ENCODE measurements at places on chromosomes 3 and 15.
A peak's percentile ranks its signal among the peaks of the same experiment; 100 is the strongest.

DNA sequence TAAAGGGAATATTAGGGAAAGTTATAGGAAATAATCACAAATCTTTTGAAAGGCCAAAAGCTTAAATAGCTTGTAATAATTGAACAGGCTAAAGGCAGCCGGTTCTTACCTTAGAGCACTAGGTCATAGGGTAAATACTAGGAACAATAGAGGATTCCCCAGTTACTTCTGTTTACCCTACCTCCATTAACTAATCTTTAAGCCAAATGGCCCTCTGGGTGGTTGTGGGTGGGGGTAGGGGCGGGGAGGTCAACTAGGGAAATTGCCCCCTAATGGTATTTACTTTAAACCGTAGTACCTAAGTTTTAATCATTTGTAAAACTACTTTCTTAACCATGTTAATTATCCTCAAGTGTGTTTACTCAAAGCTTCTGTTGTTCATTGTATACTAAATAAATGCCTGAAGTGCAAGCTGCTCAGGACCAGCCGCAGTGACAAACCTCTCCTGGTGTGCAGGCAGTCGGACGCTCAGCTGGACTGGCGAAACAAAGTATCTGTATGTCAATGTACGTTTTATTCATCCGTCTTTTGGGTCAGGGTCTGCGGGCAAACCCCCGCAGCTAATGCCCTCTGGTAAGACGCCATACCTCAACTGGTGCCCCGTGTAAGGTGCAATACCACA is 18.9 kb downstream of the MAGEL2 start:
- no peak for DNase-seq

DNA sequence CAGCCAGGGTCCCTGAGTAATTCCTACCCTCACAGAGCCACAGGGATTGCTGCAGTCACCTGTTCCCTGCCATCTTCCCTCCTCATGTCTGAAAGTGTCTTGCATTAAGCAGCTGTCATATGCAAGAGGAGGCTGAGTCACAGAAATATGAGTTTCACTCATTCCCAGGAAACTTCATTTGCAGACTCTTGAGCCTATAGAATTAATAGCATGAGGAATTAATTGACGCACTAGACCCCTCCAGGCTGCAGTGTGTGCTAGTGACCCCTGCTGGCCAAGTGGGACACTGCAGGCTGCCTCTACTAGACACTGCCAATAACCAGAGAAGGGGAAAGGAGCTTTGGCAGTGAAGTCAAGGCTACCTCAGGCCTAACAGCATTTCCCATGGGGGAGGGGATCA is 50.6 kb upstream of the SLC6A1 start:
- no peak for DNase-seq

DNA sequence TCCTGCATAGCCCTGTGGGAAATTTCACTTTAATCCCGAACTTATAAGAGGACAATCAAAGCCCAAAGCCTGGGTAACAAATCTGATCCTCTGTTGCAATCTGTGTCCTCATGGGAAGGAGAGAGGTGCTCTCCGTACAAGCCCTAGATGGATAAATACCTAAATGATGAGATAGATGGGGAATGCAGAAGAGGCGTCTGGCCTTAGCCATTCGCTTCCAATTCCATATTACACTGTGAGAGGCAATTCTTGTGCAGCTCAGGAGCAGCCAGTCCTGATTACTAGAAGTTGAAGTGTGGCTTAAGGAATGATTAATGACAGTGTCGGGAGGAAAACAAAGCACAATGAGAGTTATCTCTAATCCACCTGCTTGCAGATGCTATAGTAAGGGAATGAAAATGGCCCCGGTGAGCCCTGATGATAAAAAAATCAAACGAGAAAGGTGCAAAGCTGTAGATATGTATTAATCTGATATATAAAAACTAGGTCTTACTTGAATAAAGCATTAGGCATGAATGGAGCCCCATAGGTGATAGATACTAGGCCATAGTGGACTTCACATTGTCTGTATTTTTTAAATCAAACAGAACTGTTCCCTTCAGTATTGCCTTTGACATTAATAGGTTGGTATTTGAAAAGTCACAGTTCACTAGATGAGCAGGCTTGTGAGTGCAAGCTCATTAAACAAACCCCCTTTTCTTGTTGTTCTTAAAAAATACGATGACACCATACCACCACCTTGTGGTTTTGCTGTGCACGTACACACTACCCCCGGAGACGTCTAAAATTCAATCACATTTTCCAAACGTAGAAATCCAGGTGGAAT is 54.2 kb upstream of the TMCO5A start:
- no peak for DNase-seq

- no peak for DNase-seq
These were observed 29.2 kb downstream of the RLBP1 start for GRCh38 chr15:89192136-89192535.

GRCh38 chr3:140733623-140734022 is 55.8 kb downstream of the TRIM42 start:
- DNase-seq = no peak

GRCh38 chr3:1847571-1847970 is 251.1 kb upstream of the CNTN4 start:
- DNase-seq = no peak

DNA sequence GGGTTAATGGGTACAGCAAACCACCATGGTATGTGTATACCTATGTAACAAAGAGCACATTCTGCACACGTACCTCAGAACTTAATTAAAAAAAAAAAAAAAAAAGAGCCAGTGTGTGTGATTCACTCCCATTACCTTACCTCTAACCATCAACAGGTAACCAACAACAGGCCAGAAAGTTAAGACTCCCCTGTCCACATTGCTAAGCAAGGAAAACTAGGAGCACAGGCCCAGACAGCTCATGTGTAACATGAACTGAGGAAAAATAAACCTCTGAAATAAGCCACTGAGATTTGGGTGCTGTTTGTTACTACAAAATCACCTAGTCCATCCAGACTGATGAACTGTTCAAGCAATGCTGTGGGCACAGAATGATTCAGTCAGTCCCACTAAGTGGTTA is 6.0 kb downstream of the KATNBL1 start:
- no peak for DNase-seq

- no peak for DNase-seq
These were observed 18.4 kb downstream of the RFT1 start for GRCh38 chr3:53111822-53112221.

DNA sequence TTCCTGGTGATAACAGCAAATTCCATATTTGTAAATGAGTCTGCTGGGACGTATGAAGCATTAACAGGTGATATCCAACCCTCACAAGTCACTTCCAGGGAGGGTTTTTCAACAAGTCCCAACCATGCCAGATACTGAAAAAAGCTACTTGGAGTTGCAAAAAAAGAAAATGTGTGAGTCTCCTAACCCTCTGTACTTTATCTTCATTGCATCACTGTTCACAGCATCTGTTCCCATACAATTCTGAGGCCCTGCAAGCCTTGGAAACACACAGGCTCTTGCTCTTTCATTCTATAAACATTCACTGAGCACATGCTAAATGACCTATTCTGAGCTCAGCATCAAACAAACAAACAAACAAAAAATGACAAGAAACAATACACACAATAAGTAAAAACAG is 120.8 kb downstream of the RFTN1 start:
- no peak for DNase-seq

GRCh38 chr3:138367911-138368310 is 19.5 kb downstream of the MRAS start:
- DNase-seq = no peak

DNA sequence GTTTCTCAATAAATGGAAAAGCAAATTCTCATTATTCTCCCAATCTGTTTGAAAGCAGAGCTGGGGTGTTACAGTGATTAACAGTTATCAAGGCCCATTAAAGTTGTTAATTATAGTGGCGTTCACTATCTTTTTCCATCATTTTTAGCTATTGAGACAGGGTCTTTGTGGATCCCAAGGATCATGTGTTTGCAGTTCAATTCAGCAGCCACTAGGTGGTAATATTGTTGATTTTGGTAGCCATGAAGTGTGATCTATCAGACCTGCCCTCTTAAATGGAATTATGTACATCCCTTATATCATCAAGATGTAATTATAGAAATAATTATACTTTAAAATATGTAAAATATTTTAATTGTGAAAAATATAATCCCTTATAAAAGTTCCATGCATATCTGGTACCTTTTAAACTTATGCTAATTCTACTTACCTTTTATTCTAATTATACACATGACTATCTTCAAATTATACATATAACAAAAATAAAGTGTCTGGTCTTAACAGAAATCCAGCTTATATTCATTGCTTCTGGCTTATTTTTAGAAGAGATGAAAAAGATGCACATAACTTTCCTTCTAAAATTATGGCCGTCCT is 126.4 kb downstream of the GREM1 start:
- DNase-seq = no peak

DNA sequence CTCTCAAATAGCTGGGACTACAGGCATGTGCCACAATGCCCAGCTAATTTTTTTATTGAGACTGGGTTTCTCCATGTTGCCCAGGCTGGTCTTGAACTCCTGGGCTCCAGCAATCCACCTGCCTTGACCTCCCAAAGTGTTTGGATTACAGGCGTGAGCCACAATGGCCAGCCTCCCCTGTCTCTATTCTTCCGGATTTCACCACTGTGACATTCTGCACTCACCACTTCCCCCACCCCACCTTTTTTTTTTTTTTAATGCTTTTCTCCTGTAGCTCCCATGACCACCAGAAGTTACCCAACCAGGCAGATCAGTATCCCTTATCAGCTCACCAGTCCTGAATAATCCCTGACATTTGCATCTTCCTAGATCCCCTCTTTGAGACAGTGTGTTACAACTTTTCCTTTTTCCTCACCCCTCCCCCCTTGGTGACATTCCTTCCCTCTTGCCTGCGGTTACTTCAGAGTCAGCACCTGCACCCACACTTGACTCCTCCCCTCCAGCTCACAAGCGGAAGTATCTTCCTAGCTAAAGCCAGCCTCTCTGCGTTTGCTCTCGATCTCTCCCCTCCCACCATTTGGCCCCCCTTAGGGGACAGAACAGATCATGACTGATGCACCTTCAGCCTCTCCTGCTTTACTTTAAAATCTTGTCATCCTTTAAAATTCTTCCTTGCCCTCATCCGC is 13.5 kb upstream of the ZNF592 start:
- DNase-seq = peak; percentile 61

DNA sequence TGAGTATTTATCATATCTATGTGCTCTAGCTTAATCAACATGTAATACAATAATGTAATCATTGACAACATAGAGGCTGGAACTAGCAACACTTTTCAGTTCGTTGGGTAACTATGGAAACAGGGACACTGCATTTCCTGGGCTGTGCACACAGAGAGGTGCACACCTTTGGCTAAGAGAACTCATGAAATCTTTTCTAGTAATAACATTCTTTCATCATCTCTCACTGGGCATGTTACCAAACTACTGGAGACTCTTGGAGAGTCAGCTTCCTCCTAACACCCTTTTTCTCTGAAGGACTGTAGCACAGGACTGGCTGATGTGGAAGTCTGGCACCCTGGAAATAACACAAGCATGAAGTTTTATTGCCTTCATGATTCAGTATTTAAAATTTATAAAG is 135.6 kb downstream of the KCNMB2 start:
- no peak for DNase-seq

DNA sequence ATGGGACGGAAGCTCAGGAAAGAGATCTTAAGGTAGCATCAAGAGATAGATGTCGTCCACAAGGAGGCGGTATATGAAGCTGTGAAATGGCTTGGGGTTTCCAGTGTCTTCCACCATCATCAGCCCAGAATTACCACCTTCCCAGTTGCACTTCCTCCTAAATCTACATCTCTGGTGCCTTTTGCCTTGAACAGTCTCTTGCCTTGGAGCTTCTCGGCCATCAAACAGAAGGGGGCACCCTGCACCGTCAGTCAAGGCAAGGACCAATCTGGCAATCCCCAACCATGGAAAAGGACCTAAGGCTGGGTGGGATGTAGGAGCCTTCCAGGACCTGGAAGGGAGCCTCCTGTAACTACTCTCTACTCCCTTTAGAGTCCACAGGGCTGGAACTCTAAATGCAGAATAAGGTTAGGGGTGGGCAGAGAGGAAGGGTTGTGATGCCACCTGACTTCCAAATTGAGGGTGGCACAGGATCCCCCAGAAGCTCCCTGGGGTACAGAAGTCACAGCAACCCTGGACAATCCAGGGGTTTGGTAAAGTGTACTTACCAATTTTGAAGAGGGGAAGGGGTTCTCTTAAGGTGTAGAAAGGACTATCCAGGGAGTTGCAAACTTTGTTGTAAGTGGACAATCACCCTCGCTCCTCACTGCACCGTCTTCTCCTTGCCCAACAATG is 1.0 kb upstream of the RYR3 start:
- no peak for DNase-seq

GRCh38 chr3:66432041-66432766 is 68.6 kb downstream of the LRIG1 start:
- DNase-seq = no peak
